ENCODE measurements at places on chromosomes 7 and 10.

DNA sequence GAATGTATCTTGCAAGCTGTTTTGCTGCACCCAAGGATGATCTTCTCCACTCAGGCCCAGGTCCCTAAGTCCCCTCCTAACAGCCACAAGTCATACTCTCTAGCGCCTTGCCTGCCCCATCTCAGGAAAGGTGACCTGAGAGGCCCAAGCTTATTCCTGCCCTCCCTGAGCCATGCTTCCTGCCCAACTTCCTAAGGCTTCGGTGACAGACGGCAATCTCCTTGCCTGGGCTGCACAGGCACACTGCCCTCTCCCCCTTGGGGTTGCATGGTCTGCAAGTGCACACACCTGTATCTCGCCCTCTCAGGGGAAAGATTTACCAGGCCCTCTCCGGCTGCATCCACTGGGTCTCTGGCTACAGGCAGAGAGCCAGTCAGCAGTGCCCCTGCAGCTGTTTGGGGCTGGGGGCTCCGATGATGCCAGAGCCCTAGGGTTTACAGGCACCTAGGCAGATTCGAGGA lies 771 bp upstream of the ADIRF start:
- no peak for DNase-seq

GRCh38 chr10:21600804-21601433 lies 66.9 kb downstream of the MLLT10 start:
- DNase-seq: no peak

GRCh38 chr7:108406222-108406890 lies 49.9 kb downstream of the NRCAM start:
- DNase-seq: no peak

- no peak for DNase-seq
These were observed 394.0 kb downstream of the THSD7A start for GRCh38 chr7:11437994-11438393.

- DNase-seq: no peak
These were observed 102.6 kb downstream of the VIPR2 start for GRCh38 chr7:159042103-159042502.

GRCh38 chr10:13483073-13483472 lies 45.7 kb downstream of the BEND7 start:
- DNase-seq: no peak

DNA sequence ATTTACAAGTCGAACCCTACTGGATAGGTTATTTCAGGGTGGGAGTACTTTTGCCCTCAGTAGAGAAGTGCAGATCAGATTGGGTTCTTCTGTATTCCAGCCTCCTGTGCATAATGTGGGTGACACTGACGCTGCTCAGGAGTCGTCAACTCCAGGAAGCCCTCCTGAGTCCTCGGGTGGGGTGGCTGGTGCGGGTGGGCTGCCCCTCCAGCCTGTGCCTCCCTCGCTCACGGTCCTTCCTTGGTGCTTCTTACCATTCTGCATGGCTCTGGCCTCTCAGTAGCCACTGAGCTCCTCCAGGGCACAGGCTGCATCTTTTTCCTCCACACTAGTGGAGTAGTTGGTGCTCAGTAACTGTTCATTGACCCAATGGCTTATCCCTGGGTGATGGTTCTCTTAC lies 4.3 kb downstream of the CDH23 start:
- no peak for DNase-seq

DNA sequence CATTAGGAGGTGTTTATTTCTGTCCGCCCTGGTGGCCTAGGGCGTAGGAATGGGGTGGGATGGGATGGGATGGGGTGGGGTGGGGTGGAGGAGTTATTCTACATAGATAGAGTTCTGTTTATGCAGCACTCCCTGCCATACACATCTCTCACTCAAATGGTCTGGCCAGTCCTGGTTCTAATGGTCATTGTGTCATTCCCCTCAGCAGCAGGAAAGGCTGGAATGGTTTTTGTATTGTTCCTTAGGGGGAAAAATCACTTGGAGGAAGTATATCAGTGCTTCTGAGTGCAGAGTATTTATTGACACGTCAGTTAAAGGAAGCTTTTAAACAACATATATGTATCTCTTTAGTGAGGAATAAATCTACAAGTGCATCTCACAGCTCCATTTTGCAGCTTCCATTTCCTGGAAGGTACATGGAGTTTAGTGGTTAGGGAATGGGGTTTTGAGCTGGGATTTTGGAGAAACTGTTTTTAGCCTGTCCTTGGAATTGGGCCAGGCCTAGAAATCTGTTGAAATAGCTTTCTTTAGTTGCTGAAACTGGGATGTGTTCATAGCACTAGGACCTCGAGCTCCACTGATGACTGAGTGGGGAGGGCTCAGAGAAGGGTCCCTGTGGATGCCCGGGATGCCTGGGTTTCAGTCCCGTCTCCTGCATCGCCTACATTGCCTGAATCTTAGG lies 8.3 kb downstream of the TSPAN14 start:
- DNase-seq: no peak

DNA sequence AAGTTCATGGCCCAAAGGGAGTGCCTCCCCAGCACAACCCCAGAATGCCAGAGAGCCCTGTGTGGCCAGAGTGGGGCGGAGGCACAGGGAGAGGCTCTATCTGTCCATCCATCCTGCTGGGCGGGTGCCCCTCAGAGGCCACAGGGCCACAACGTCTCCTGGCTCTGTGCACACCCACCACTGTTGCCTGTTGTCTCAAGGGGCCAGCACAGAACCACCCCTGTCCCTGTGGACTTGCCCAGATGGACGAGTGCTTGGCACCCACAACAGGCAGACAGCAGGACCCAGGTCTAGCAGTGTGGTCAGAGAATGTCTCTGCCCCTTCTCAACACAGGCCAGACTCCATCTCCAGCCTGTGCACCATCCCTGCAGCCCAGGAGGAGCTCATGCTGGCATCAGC lies 92.8 kb downstream of the PAXIP1 start:
- no peak for DNase-seq

GRCh38 chr7:87517136-87517815 lies 41.8 kb upstream of the ABCB4 start:
- no peak for DNase-seq

DNA sequence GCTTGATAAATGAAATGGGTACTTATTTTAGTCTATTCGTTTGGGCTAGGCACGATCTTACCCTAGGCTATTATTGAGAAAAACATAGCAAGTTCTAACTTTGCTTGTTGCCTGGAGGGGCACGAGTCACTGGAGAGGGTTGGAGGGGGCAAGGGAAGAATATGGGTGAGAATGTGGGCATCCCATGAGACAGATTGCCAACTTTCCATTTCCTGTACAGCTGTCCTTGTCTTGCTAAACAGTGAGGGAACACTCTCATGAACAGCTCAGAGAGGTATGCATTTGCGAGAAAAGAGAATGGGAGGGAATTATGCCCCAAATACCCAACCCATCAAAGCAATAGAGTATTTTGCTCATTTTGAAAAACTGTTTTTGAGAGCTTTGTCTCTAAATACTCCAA lies 9.2 kb downstream of the CDHR3 start:
- DNase-seq: no peak

GRCh38 chr7:7335909-7336308 lies 153.6 kb downstream of the C1GALT1 start:
- no peak for DNase-seq

DNA sequence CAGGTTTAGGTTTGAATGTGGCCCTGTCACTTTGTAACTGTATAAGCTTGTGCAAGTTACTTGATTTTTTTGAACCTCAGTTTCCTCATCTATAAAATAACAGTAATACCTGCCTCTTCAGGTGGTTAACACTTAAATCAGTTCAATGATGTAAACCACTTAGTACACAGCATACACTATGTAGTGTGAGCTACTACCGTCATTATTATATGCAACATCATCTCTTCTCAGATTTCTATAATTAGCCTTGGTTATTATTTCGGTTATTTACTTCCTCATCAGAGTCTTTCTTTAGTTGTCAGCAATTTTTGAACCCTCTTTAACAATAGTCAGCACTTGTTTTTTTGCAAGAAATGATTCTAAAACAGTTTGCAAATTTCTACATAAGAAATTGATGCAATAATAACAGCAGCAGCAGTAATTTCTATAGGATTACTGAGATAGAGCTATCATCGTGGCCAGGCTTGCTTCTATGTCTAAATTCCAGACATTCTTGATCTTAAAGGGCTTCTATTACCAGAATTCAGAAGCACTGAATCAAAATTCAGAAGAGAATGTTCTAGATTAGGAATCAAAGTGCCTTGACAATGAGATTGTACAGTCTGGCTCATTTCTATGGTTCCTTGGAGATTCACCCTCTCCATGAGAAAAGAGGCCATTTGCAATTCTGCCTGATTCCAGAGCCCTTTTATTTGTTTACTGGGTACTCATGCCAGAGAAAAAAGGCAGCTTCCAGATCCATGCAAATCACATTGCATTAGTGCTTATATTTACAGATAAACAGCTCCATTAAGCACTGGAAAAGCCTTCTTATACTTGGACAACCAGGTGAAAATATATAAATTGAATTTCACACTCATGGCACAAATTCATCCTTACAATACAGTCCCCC lies 25.0 kb upstream of the WDR11 start:
- no peak for DNase-seq

DNA sequence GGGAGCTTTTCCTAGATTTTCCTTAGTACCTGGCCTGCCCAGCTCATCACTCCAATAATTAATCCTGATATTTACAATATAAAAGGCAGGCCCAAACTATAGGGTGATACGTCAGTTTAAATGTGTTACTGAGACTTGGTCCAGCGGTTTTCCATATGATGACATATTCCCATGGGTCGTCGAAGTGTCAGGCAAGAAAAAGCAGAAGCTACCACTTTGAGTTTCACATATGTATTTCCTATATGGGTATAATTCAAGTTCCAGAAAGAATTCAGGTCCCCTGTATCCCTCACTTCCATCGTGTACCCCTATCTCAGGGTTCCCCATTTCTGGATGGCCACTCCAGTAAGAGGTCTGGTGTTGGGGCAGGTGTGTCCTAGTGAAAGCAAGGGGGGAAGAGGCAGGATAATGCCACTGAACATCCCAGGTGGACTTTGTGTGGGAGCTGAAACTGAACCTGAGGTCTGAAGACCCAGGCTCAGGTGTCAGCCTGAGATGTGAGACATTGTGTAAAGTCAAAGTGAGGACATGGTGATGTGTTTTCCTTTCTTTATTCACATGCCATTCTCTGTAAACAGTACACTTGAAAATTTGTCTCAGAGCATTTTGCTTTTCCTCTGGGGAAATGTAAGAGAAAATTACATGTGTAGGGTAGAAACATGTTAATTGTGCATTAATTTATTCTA lies 167.8 kb downstream of the PLXDC2 start:
- no peak for DNase-seq

DNA sequence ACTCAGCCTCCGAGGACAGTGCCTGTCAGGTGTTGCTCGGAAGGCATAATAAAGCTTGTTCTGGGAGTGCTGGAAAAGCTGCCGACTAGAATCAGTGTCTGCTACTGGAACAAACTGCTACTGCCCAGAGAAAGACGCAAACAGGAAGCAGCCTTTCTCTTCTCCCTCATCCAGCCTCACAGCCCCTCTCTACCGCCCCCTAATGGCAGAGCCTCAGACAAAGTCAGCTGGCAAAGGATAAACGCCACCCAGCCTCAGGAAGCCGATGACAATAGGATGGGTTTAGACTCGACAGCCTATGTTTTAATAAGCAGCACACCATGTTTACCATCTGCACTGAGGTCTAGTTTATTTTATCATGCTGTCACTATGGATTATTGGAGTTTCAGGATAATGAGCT lies 169.5 kb upstream of the LYZL1 start:
- no peak for DNase-seq

DNA sequence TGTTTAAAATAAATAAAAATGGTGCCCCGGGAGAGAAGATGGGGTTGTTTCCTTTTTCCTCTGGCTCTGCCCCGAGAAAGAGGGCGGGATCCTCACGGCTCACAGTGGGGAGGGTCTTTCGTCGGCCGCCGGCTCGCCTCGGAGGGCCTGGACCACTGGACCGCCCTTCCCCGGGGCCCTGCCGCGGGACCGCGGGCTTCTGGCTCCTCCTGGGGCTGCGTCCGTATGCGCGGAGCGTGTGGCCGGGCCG lies 3.5 kb upstream of the IGF2BP3 start:
- DNase-seq: peak; percentile 75

GRCh38 chr10:108465871-108466641 lies 1301.5 kb upstream of the SORCS1 start:
- DNase-seq: no peak

DNA sequence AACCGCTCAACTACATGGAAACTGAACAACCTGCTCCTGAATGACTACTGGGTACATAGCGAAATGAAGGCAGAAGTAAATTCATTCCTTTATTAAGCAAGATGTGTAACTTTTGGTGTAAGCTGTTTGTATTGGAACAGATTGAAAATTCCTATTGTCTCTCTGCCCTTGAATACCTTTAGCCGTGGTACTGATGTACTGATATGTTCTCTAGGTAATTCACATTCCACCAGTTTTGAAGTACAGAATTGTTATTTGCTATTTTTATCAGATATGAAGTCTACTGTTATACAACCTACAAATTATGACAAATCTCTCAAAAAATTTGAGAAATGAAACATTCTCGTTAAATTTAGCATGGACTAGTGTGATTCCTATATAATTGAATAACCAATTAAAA lies 17.7 kb downstream of the ZMYND11 start:
- DNase-seq: no peak

- no peak for DNase-seq
These were observed 17.9 kb downstream of the FAM237B start for GRCh38 chr7:90303241-90303640.

- no peak for DNase-seq
These were observed 183.5 kb downstream of the RNF133 start for GRCh38 chr7:122515404-122515803.

DNA sequence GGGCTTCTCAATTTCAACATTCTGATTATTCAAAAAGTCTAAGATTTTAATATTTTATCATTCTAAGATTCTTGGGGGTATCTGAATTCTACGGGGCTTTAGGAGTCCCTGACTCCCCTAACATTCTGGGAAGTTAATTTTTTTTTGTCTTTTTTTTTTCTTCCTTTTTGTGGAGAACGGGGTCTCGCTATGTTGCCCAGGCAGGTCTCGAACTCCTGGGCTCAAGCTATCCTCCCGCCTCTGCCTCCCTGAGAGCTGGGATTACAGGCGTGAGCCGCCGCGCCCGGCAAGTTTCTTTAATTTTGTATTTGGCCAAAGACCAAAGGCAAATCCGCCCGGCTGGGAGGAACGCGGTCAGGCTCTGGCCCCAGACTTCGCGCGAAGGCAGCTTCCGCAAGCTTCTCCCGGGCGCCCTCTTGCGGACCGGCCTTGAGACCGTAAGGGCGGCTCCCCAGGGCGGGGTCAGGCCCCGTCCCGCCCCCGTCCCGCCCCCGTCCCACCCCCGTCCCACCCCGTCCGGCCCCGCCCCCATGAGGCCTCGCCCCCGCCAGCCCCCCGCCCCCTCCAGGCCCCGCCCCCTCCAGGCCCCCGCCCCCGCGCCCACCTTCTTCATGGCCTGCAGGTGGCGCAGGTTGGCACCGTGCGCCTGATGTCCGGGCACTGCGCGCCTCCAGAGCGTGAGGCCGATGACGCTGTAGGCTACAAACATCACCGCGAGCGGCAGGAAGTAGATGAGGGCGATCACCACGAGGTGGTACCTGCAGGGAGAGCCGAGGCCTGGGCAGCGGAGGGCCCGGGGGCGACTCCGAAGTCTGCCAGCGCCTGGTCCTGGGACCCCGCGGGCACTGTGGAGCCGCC lies 8.2 kb downstream of the TACR2 start:
- peak; percentile 93 for DNase-seq

Data from NCI-H446 (cell line).